ENCODE measurements at places on chromosomes 4 and X.

DNA sequence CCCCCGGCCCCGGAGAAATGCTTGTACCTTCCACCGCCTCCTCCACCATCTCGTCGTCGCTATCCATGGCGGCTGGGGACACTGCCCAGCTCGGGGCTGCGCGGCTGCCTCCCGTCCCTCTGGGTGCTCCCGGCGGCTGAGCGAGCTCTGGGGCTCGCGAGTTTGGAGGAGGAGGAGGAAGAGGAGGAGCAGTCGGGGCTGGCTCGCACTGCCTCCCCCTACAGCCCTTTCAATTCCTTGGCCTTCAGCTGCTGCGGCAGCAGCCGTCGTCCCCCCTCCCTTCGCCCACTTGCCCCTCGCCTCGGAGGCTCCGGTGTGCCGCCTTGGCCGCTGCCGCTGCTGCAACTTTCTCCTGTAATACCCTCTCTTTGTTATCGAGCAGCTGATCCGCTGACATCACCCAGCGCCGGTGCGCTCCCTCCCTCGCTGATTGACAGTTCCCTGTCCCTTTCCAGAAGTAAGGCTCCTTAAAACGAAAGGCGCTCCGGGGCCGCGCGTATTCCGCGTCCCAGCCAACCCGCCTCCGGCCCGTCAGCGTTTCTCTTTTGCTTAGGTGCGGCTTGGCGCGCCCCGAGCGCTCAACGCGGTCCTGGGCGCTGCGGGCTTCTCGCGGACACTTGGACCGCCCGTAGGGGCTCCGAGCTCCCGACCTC is at the start of gene SETD7:
Gene SETD7, minus strand, starts transcription at position 149 of the 653 bp plus-strand sequence. Its CDS starts 82 bp downstream, at position 67.
- peak; percentile 63 for DNase-seq

- DNase-seq, result no peak
These were observed 52.5 kb downstream of the CASP3 start for GRCh38 chr4:184596617-184597185.

GRCh38 chr4:169335331-169335730 is 64.6 kb upstream of the SH3RF1 start:
- no peak for DNase-seq

GRCh38 chrX:2462780-2463179 is 38.0 kb downstream of the DHRSX start:
- DNase-seq, result no peak

DNA sequence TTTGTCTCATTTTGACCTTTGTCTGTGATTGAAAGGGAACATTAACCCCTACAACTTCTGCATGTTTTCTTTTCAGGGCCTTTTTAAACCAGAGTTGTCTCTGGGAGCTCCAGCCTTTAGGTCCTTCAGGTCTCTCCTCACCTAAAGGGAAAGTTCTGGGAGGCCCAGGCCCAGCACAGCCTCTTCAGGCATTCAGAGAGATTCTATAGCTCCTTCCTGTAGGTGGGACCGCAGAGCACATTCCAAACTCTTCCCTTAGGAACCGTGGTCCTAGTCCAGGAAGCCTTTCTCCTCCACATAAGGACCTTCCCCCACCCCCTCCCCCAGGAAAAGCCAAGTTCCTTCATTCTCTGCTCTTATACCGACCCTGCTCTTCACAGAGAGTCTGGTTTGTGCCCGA is 14.9 kb downstream of the NKX6-1 start:
- DNase-seq, result no peak

All from activated CD4-positive, CD25-positive, alpha-beta regulatory T cell treated with anti-CD3 and anti-CD28 coated beads, Interleukin-2, amount 50 U/mL, for 72 hours (primary cell).